ENCODE measurements at places on chromosomes 7 and 10.

DNA sequence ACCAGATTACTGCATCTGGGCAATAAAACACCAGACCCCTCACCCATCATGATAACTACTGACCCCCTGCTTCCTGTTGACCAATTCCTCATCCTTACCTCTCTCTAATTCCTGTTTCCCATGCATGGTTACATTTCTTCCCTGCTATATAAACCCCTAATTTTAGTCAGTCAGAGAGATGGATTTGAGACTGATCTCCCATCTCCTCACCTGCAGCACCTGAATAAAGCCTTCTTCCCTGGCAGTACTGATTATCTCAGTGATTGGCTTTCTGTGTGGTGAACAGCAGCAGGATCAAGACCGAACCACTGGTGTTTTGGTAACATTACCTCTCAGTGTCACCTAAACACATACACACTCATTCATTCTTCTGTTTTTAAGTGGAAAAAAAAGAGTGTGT lies 41.2 kb upstream of the SVIL start:
- DNase-seq = no peak

DNA sequence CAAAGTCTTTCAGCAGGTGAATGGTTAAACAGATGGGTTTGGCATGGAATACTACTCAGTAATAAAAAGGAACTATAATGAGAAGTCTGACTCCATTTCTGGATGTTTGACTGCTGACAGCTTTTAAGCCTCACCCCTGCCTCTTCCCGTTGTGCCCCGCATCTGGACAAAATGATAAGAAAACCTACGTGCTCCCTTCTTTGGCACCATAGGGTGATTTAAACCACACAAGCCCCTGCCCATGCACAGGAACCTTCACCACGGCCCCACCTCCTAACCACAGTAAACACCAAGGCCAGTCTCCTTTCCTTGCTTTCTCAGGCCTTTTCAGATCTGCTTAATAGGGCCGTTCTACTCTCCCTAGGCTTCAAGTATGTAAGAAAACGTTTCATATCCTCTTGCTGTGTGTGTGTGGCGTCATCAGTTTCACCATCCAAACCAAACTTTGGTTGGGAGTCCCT lies 47.1 kb upstream of the UBN2 start:
- DNase-seq = no peak

DNA sequence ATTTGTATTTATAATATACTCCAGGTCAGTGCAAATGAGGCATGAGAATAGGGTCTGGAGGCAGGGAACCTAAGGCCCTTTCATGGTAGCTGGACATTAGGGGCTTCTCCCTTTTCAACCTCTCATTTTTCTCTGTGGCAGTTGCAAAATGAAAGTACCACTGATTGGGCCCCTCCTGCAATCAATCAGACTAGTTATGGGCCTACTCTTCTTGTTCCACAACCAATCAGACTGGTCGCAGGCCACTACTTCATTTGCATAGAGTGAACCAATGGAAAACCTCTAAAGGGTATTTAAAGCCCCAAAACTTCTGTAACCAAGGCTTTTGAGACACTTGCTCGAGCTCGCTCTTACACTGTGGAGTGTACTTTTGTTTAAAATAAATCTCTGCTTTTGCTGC lies 10.0 kb upstream of the PRPS1L1 start:
- no peak for DNase-seq

DNA sequence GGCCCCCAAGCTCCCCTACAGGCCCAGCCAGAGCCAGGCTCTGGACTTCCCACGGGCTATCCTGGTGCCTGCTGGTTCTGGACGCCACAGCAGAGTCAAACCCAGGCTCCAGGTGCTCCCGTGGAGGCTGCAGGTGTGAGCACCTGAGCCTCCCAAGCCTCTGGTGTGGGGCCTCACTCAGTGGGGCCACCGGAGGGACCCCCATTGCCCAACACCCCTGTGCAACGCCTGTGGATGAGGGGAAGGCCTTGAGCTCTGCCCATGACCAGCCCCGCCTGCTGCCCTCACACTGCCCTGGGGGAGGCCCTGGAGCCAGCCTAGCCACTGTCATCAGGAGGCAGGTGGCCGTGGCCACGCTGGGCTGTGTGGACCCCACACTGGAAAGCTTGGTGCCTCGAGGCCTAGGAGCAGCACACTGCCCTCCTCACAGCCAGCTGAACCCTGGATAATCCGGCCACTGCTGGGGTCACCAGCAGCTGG lies 229.3 kb downstream of the MAD1L1 start:
- DNase-seq = no peak

DNA sequence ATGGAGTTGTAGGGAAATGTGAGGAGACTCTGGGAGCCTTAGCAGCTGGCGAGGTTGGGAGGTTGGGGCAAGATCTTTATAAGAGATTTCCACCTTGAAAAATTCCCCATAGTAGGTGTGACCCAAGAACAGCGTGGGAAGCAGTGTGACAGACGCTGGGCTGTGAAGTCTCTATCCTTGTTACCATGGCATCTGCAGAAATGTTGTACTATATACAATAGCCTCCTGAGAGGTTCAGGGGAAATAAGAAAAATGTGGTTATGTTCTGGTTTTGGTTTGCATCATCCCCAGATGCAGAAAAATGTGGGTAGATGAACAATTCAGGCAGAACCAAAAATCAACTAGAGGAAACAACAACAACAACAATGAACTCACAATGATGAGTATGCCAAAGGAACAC lies 498.6 kb downstream of the SH2D4B start:
- no peak for DNase-seq

- no peak for DNase-seq
Observed at GRCh38 chr10:84204610-84205009, 10.3 kb downstream of the CDHR1 start.

GRCh38 chr7:107788216-107788615 lies 14.8 kb downstream of the SLC26A3 start:
- DNase-seq = no peak

GRCh38 chr10:102642736-102643335 lies 1.4 kb upstream of the TRIM8 start:
- DNase-seq = peak; percentile 60

DNA sequence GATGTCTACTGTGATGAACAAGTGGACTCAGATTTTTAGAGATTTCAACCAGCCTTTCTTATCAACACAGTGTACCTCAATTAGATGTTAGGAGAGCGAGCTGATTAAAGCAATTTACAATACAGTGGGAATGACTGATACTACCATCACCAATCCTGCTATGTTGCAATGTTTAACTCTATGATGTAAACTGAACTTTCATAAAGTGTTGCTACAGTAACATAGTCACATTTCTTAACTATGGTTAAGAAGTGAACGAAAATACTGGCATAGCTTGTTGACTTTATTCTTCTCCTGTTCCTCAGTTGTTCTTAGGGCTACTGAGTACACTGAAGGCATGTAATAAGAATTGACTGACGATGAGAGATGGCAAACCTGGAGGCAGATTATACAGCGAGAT lies 139.8 kb downstream of the MYOF start:
- DNase-seq = no peak

GRCh38 chr10:35449944-35450343 lies 113.6 kb downstream of the CCNY start:
- DNase-seq = no peak

DNA sequence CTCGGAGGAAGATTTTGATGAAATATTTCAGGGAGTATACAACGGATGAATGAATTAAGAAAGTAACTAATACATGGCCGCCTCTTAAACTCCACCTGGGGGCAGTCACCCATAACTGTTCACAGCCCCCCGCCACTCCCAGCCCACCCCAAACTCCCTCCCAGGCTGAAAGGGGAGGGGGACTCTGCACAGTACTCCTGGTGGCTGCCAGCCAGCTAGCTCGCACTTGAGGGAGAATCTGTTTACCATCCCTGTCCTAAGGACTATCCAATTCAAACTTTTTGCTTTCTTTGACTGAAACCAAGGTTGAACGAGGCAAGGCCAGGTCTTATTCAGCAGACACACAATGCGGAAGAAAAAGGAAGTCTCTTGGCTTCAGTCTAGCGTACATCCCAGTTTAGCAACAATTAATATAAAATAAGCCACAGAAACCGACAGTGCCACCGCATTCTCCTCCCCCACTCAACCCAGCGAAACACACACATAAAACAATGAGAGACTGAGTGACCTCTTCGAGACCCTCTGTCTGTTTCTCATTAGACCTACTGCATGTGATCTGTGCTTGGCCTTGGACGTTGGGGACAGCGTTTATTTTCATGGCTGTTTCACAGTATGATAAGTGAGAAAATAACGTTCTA lies 219.5 kb downstream of the GLI3 start:
- DNase-seq = no peak

DNA sequence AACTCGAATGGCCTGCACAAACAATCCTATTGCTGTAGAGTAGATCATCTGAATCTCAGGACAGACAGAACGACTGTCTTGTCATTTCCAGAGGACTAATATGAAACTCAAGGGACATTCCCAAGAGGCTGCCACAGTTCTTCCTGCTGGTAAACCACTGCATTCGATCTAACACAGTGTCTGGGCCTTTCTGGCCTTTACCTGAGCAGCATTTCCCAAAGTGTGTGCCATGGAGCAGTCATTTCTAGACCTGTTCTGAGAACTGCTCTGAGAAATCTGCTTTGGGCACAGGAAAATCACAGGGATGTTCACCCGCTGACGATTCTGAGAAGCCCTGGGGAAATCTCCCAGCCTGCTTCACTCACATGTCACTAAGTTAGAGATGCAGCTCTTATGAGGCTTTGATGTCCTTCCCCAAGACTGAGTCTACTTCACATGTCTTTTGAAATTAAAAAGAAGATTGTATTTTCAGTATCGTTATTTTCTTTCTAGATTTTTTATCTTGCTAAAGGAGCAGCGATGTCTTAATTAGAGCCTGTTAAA lies 18.4 kb downstream of the GPNMB start:
- DNase-seq = no peak

DNA sequence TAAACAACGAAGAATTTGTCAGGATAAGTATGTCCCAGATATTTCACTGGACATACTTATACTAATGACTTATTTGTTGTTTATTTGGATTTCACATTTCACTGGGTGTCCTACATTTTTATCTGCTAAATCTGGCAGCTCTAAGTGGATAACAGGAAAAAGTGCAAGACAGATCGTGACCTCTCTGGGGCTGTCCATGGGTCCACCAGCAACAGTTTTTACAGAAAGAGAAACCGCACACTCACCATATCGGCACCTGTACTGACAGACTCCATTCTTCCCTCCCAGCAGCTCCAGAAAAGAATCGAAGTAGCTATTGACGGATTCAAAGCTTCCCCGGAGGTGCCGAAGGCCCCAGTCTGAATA lies 393 bp downstream of the PLA2G12B start:
- no peak for DNase-seq

DNA sequence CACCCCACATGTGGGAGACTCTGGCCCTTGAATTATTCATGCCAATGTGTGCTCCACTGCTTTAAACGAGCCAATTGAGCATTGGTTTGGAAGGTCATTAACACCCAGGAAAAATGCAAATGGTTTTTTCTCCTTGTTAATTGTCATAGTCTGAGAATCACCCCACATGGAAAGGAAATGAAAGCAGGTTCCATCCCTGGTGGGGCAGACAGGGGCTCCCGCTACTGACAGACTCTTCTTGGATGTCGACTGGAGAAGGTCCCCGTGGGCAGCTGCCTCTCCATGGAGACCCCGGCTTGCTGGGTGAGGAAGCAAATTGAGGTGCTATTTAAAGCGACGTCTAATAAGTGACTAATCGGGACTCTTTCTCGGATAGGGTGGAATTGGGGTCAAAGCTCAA lies 32.0 kb upstream of the EN2 start:
- no peak for DNase-seq

DNA sequence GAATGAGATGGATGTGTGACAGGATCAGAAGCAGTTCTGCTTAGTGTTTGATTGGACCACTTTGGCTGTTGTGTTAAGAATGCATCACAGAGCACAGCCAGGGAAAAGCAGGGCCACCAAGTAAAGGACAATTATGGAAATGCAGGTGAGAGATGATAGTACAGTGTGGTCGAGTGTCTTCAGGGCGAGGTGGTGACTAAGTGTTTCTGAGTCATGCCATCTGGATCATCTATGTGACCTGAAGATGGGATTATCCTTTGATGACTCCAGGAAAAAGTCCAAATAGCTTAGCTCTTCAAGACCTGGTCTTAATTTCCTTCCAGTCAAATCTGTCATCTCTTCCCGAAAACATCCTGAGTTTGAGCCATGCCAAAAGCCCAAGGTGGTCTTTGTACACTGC lies 523.2 kb upstream of the IGFBP3 start:
- no peak for DNase-seq

DNA sequence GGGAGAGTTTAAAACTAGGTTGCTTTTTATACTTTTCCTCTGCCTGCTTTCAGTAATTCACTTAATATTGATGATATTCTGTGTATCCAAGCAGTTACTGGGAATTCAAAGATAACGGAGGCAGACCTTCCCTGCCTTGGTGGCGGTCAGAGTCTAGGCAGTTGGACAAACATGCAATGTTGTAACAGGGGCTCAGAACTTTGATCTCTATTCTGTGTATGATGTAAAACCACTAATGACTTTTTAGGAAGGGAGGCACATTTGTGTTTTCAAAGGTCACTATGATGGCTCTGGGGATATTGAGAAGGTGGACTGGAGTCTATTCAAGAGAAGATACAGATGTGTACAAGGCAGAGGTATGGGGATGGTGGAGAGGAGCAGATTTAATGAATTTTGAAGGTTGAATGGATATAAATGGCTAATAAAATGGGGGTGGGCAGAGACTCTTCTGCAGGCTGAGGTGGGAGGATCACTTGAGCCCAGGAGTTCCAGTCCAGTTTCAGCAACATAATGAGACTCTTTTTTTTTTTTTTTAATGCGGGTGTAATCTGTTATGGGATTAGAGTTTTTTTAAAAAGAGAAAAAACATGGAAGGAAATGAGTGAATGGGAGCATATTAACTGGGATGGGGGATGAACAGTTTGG lies 5.7 kb upstream of the PON2 start:
- no peak for DNase-seq

GRCh38 chr7:42574685-42575084 lies 337.2 kb downstream of the C7orf25 start:
- DNase-seq = no peak

- peak; percentile 3 for DNase-seq
Observed at GRCh38 chr7:12403287-12404181, at the start of gene VWDE. Gene VWDE (minus strand): TSS chr7:12403865. CDS start chr7:12403716, 149 bp downstream.

DNA sequence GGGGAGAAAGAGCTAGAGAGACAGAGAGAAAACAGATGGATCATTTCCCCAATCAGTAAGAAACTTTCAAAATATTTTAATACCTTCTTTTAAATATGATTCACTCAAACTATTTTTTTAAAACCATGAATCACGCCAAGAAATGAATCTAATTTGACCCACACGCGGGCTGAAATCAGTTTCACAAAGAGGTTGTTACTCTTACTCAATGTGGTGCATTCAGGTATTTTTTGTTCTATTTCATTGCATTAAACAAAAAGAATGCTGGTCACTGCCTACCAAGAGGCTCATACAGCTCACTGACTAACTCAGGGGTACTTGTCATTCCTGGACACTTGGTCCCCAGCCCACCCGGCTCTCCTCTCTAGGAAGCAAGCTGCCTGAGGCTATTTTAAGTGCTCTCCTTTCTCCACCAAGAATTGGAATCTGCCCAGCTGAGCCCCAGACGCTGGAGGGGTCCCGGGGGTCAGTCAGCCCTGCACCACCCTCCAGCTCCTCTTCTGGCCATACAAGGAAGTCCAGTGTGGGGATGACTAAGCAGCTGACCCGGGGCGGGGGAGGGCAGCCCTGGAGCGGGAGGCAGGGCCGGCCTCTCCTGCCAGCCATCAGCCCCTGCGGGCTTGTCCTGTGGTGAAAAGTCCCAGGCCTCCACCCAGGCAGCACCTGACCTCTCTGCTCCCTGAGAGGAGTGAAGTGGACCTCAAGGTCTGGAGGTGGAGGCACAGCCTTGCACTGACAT lies 21.7 kb upstream of the PFKP start:
- DNase-seq = no peak

Data from CD4-positive, alpha-beta T cell treated with Interleukin-1 beta for 1 hour (primary cell).